Nucleus accumbens (tissue), 56 donors: ENCODE measurements at places on chromosomes 16 and 17.

DNA sequence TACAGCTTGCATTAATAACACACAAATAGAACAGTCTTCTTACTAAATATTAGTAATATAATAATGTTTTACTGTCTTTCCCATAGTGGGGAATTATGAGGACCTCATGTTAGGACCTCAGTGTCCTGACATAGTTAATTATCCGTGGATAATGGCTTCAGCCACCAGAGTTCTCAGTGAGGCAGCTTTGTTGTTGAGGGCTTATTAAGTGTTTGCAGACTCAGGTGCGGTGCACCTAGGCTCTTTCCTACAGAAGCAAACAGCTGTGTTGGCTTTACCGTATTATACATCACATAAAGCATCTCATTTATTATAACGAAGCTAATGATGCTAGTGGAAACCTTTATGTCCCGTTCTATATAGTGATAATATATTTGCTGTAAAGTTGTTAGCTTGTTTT, 246.7 kb downstream of the FTO start:
- no peak for DNase-seq

GRCh38 chr16:86953631-86954391, 363.4 kb downstream of the C16orf95 start:
- DNase-seq: no peak

GRCh38 chr17:19613979-19614378, 34.6 kb upstream of the ALDH3A2 start:
- no peak for DNase-seq

- no peak for DNase-seq
These were observed 12.5 kb upstream of the DPEP1 start for GRCh38 chr16:89600956-89601355.

GRCh38 chr16:75322740-75323139, 71.3 kb upstream of the BCAR1 start:
- no peak for DNase-seq

GRCh38 chr16:2081201-2082084, 33.7 kb downstream of the TSC2 start:
- no peak for DNase-seq

GRCh38 chr16:65500007-65500406, 378.1 kb upstream of the CDH11 start:
- DNase-seq: no peak

DNA sequence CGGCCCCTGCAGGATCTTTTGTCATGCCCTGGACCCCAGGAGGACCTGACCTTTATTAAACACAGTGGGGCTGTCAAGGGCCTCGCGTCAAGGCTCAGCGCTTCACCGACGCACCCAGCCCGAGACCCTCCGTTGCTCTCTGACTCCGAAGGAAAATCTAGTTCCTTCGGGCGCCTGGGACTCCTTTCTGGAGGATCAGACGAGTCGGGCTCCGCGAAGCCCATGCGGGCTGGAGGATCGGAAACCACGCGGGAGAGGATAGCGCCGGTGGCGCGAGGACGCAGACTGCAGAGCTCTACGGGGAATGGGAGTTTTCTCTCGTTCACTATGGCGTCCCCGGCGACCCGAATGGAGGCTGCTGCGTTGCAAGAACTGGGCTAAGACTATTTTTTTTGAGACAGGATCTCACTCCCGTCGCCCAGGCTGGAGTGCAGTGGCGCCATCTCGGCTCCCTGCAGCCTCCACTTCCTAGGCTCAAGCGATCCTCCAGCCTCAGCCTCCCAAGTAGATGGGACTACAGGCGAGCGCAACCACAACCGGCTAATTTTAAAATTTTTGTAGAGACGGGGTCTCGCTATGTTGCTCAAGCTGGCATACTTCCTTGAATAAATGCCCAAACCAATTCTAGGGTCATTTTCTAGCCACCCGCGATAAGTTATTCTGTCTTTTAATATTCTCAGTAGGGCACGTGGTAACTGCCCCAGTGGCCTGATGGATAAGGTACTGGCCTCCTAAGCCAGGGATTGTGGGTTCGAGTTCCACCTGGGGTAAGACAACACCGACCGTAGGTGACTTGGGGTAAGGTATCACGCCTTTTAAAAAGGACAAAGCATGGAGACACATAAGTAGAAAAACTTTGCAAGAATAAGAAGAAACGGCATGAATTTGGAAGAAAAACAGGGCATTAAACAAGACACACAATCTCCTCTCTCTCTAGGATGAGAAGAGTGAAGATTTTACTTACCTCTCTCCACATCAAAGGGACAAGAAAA, 5.5 kb downstream of the OR1F1 start:
- no peak for DNase-seq
